Activated CD4-positive, alpha-beta T cell treated with anti-CD3 and anti-CD28 coated beads, Interleukin-2, amount 10 ng/mL, durations not matched to agents 7 days and 5 days (primary cell): ENCODE measurements at places on chromosomes 1 and 21. TPM values are rescaled to one million over a fixed set of nuclear protein-coding genes. Genes with fewer than 3 reads are reported as not detected.

TRAF3IP3 gene
- total RNA-seq: 434 TPM

- DNase-seq: no peak
These were observed 135.3 kb downstream of the BRINP2 start for GRCh38 chr1:177306019-177306415.

GRCh38 chr1:219549215-219549614 is 63.7 kb downstream of the ZC3H11B start:
- no peak for DNase-seq

- no peak for DNase-seq
These were observed 14.3 kb downstream of the PROX1 start for GRCh38 chr1:214002060-214002459.

- no peak for DNase-seq
These were observed 446.1 kb downstream of the SIPA1L2 start for GRCh38 chr1:232183802-232184201.

- DNase-seq: no peak
These were observed 199.7 kb downstream of the GRIK3 start for GRCh38 chr1:36834586-36834985.

GRCh38 chr1:199546323-199546722 is 481.2 kb upstream of the NR5A2 start:
- DNase-seq: no peak

GRCh38 chr1:25904943-25905679 is 1.1 kb downstream of the STMN1 start:
- peak; percentile 97 for DNase-seq

GRCh38 chr1:173424143-173424542 is 53.0 kb upstream of the PRDX6 start:
- DNase-seq: no peak

LRRIQ3 gene
- 1.3 TPM for total RNA-seq

SPRR4 gene
- not detected for total RNA-seq

DNA sequence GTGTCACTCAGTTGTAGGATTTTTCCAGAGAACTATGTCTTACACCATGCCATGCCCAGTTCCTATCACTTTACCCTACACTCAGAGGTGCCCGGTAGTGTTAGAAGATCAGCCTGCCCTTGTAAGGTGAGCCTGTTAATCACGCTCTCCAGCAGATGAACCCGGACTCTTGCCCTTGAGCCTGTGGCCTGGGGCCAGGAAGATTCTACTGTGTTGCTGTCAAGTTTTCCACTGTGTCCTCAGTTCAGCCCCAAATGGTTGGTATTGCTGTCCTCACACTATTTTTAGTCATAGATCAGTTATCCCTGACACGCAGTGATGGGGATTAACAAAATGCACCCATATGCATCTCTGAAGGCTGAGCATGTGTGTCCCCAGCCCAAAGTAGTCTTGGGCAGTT is 105.0 kb upstream of the SPAG17 start:
- DNase-seq: no peak

GRCh38 chr1:94614996-94615395 is 73.4 kb upstream of the F3 start:
- DNase-seq: no peak

CD1B gene
- total RNA-seq: not detected

DNA sequence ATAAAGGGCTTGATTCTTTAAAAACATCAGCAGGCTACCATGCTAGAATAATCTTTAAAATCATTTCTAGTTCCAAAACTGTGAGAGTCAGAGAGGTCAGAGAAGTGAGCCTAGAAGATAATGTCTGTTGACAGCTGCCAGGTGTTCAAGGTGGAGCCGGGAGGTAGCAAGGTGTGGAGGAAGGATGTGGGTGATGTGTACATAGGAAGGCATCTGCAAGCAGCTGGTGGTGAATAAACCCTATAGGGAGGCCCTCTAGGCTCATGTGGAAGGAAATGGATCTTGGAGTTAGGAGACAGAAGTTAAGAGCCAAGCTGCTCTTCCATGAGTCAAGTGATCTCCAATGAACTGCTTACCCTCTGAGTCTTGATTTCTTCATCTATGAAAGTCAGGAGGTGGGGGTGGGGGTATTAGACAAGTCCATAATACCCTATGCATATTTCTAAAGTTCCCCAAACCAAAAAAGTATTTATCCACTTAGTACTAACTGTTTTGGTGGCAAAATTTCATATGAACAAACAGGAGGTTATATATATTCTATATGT is 266.3 kb downstream of the RHOU start:
- no peak for DNase-seq

DNA sequence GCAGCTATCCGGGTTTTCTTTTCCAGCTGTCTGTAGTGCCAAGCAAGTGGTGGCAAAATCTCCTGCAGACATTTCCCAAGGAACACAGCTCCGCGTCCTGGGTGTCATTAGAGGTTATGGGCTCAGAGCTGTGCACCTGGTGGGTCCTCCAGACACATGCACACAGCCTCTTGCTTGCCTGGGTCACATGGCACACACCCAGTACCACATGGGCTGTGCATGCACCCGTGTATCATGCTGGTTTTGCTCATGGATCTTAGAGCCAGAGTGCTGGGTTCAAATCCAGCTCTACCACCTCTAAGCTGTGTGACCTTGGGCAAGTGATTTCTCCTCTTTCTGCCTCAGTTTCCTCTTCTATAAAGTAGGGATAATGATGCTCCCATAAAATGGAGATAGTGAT is 61.7 kb downstream of the ALPL start:
- DNase-seq: no peak
